ENCODE measurements at places on chromosomes 6 and 20.

- DNase-seq, result no peak
These were observed 1.9 kb downstream of the BCL2L1 start for GRCh38 chr20:31720486-31721407.

DNA sequence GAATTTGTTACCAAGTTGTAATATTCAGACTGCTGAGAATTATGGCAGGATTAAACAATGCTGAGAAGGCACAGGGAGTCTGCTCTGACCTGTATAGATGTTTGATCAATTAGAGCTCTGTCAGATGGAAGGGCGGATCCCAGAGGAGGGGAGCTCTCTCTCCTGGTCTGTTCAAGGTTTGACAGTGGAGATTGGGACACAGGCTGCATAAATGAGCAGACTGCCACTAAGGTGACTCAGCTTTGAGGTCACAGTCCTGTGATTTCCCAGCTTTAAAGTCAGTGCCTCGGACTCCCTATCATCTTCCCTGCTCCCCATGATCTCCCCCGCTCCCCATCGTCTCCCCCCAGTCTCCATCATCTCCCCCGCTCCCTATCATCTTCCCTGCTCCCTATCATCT is 59.2 kb upstream of the SLC22A23 start:
- no peak for DNase-seq

GRCh38 chr6:57222743-57223077 is 603 bp upstream of the RAB23 start:
- DNase-seq, result no peak

- no peak for DNase-seq
These were observed 179.1 kb downstream of the THBS2 start for GRCh38 chr6:169074526-169074925.

DNA sequence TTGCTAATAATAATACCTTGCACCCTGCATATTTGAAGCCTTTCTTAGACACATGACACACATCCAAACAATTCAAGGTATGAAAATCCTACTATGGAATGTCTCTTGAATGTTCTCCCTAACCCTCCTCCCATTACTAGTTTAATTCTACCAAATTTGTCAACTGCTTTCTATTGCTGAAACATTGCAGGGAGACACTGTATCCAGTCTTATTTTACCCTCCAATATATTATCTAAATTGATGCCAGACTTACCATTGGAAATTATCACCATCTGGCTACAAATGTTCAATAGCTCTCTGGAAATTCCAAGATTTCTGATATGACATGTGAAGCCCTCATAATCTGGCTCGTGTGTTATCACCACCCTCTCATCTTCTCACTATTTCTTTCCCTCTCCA is 1027.3 kb upstream of the CITED2 start:
- DNase-seq, result no peak

- no peak for DNase-seq
These were observed 63.0 kb downstream of the OPN5 start for GRCh38 chr6:47844881-47845280.

DNA sequence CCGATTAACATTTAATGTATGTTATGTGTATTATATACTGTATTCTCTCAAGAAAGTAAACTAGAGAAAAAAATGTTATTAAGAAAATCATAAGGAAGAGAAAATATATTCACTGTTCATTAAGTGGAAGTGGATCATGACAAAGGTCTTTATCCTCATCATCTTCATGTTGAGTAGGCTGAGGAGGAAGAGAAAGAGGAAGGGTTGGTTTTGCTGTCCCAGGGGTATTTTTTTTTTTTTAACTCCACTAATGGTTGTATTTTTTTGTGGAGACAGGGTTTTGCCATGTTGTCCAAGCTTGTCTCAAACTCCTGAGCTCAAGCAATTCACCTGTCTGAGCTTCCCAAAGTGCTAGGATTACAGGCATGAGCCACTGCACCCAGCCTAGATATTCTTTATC is 11.0 kb downstream of the ECT2L start:
- DNase-seq, result no peak

GRCh38 chr20:25341716-25342680 is 48.6 kb downstream of the ABHD12 start:
- no peak for DNase-seq
